A549 treated with AZD2906 at 1 μM for 4 hours (cell line): ENCODE measurements at places on chromosomes 1 and 21. TPM values are rescaled to one million over a fixed set of nuclear protein-coding genes. Genes with fewer than 3 reads are reported as not detected.

The RHOU gene
- total RNA-seq = 12.7 to 18.4 TPM (median 16.6 TPM) in 5 replicates

The CD55 gene
- 80.8 to 102 TPM (median 87.7 TPM) in 5 replicates for total RNA-seq

The PLPPR4 gene
- total RNA-seq = 0.01 TPM in 1 of 5 replicates, not detected in the others

The CDC7 gene
- 4.8 to 5.7 TPM (median 5.4 TPM) in 5 replicates for total RNA-seq

The AGO4 gene
- total RNA-seq = 3.3 to 5.4 TPM (median 4.0 TPM) in 5 replicates

The FAM72C gene
- 3.6 to 5.9 TPM (median 4.8 TPM) in 5 replicates for total RNA-seq

The RORC gene
- total RNA-seq = 0.01 to 0.05 TPM (median 0.03 TPM) in 5 replicates

The TAS1R1 gene
- 0.03 TPM in 1 of 5 replicates, not detected in the others for total RNA-seq

The EDARADD gene
- 2.9 to 3.8 TPM (median 3.3 TPM) in 5 replicates for total RNA-seq

The ORC1 gene
- total RNA-seq = 22.0 to 27.7 TPM (median 23.6 TPM) in 5 replicates

The CFHR2 gene
- total RNA-seq = not detected in 5 replicates

The CFAP107 gene
- not detected in 5 replicates for total RNA-seq

The HDGF gene
- total RNA-seq = 403 to 447 TPM (median 425 TPM) in 5 replicates

The ALPL gene
- total RNA-seq = 0.41 to 0.67 TPM (median 0.51 TPM) in 5 replicates
